Spleen (tissue), 13 donors: ENCODE measurements at places on chromosomes 5 and 9. TPM values are rescaled to one million over a fixed set of nuclear protein-coding genes. Genes with fewer than 3 reads are reported as not detected.

DNA sequence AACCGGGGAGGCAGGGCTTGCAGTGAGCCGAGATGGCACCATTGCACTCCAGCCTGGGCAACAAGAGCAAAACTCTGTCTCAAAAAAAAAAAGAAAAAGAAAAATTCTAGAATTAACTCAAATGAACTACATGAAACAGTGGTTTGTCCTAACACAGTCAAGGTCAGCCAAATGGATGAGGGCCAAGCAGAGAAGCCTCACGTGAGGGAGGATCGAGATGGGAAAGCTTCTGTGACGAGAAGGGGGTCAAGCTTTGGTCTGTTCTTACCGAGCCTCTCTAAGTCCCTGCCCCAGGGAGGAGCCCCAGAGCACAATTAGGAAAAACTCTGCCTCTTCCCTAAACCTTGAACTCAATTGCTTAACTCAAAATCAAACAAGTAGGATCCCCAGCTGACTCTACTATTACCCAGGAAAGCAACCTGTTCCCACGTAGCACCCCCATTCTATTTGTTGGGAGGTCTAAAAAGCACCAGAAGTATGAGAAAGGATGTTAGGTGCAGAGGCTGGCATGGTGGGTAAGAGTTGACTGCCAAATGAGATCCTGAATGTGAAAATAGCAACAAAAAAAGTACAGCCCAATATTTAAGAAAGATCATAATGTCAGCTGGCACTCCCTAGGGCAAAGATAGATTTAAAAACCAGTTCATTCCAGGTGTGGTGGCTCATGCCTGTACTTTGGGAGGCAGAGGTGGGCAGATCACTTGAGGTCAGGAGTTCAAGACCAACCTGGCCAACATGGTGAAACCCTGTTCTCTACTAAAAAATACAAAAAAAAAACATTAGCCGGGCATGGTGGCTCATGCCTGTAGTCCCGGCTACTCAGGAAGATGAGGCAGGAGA lies 7.2 kb downstream of the ALDH7A1 start:
- no peaks in the 10 kb centered on the region for H3K27me3 ChIP-seq
- no peak overlapping the region for H3K27ac ChIP-seq
- no peak overlapping the region for H3K4me3 ChIP-seq
- no peaks in the 10 kb centered on the region for H3K4me1 ChIP-seq

GRCh38 chr9:129702589-129703520 lies 37.4 kb downstream of the PRRX2 start:
- H3K27me3 ChIP-seq: no peaks in the 10 kb centered on the region
- DNase-seq: no peak
- H3K36me3 ChIP-seq: no peaks in the 10 kb centered on the region

DNA sequence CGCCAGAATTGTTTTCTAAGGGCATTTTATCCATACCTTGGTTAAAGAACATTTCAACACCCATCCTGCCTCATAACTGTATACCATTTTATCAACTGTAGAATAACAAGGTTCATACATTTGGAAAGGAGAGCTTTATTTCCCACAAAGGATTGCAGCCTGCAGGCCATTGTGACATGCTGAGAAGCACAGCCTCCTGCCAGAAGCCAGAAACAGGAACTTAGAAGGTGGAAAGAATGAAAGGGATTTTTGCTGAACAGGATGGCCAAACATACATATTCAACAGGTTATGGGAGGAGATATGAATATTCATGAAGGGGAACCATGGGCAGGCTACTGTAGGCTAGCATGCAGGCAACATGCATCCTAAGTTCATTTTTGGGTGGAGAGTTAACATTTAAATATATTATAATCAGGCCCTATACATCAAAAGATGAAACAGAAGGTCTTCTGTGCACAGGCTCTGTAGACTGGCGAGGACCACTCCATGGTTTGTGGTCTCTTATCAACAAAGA lies 59.9 kb upstream of the DIRAS2 start:
- H3K27ac ChIP-seq: no peak overlapping the region
- no peaks in the 10 kb centered on the region for H3K4me1 ChIP-seq
- H3K27me3 ChIP-seq: no peaks in the 10 kb centered on the region
- H3K4me3 ChIP-seq: no peak overlapping the region
- H3K36me3 ChIP-seq: no peaks in the 10 kb centered on the region

- H3K27ac ChIP-seq: no peak overlapping the region
- H3K27me3 ChIP-seq: no peaks in the 10 kb centered on the region
- H3K36me3 ChIP-seq: no peaks in the 10 kb centered on the region
- DNase-seq: no peak
- H3K4me3 ChIP-seq: no peak overlapping the region
- H3K4me1 ChIP-seq: no peaks in the 10 kb centered on the region
Measured at GRCh38 chr5:126998895-126999570, 31.3 kb downstream of the MARCHF3 start.

- H3K36me3 ChIP-seq: no peaks in the 10 kb centered on the region
- H3K4me1 ChIP-seq: no peaks in the 10 kb centered on the region
- peaks cover 10% of the 10 kb centered on the region for H3K27me3 ChIP-seq
- DNase-seq: no peak
- H3K4me3 ChIP-seq: no peak overlapping the region
- H3K27ac ChIP-seq: no peak overlapping the region
Measured at GRCh38 chr5:2997179-2997578, 245.7 kb upstream of the IRX2 start.

- no peak overlapping the region for H3K27ac ChIP-seq
- no peaks in the 10 kb centered on the region for H3K36me3 ChIP-seq
- H3K4me1 ChIP-seq: no peaks in the 10 kb centered on the region
- no peaks in the 10 kb centered on the region for H3K27me3 ChIP-seq
- no peak overlapping the region for H3K4me3 ChIP-seq
Measured at GRCh38 chr5:115718927-115719326, 93.1 kb upstream of the TMED7 start.

- H3K27ac ChIP-seq: no peak overlapping the region
- no peaks in the 10 kb centered on the region for H3K36me3 ChIP-seq
- H3K4me3 ChIP-seq: no peak overlapping the region
- no peak for DNase-seq
- H3K4me1 ChIP-seq: peaks cover 7% of the 10 kb centered on the region
Measured at GRCh38 chr5:147784146-147784987, 1.8 kb upstream of the JAKMIP2 start.

DNA sequence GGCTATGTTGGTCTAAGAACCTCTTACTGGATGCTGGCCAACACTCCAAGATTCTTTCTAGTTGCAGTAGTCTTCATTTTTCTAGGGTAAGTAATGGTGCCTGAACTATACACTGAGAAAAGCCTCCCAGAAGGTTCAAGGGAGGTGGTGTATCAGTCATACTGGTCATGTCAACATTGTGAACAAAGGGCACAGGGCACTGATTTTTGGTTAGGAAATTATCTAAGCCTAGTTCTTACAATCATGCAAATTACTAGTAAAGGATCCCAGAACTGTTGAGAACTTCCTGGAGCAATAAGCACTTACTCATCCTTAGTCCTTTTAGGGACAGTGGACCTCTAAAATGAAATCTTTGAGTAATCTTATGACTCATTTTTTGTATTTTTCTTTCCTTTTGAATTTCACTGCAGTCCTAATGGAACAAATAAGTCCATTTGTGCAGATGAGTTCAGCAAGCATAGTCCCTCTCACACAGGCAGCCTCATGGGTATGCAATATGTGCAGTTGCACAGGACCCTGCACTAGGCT lies 21.1 kb upstream of the CDC42SE2 start:
- no peaks in the 10 kb centered on the region for H3K27me3 ChIP-seq
- DNase-seq: no peak
- peaks cover 15% of the 10 kb centered on the region for H3K36me3 ChIP-seq
- H3K4me3 ChIP-seq: no peak overlapping the region
- H3K4me1 ChIP-seq: no peaks in the 10 kb centered on the region

DNA sequence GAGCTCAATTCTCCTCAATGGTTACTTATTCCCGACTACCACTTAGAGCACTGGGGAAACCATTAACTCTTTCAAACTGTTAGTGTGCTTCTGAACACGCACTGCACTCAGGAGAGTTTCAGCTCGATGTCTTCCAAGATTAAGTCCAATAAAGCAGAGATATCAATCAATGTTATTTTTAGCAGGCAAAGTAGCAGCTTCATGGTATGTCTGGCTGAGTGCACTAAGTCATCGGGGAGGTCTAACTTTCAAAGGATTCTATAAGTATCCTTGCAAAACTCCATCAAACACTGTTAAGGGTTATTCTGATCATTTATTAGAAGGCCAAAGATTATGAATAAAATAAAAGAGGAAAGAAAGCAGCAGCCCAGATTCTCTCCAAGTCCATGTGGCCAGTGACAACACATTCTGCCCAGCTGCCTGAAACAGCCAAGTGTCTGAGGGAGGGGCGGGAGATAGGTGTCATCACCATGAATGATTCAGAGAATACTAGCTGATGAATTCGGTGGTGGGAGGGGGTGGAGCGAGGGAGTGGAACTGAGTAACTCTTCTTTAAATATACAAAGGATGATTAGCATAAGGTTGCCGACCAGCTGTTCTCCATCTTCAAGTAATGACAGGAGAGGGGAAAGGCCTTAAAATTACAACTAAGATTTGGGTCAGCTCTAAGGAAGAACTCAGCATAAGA lies 21.3 kb downstream of the NREP start:
- peaks cover 11% of the 10 kb centered on the region for H3K36me3 ChIP-seq
- H3K4me3 ChIP-seq: no peak overlapping the region
- H3K27me3 ChIP-seq: no peaks in the 10 kb centered on the region
- no peak for DNase-seq
- no peak overlapping the region for H3K27ac ChIP-seq

GRCh38 chr9:110224583-110224982 lies 16.6 kb upstream of the C9orf152 start:
- H3K4me1 ChIP-seq: no peaks in the 10 kb centered on the region
- DNase-seq: no peak
- H3K27ac ChIP-seq: no peak overlapping the region
- H3K36me3 ChIP-seq: no peaks in the 10 kb centered on the region
- no peak overlapping the region for H3K4me3 ChIP-seq
- H3K27me3 ChIP-seq: no peaks in the 10 kb centered on the region

DNA sequence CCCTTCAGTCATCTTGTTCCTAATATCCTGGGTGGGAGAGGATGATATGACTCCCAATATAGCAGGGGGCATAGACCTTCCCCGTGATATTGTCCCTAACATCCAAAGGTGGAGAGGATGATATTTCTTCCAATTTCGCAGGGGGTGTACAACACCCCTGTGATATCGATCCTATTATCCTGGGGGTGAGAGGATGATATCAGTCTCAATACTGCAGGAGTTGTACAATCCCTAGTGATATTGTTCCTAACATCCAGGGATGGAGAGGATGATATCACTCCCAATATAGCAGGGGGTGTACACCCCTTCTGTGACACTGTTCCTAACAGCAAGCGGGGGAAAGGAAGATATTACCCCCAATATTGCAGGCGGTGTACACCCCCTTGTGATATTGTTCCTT lies 122.6 kb downstream of the TMEM38B start:
- no peak for DNase-seq
- H3K27me3 ChIP-seq: no peaks in the 10 kb centered on the region
- no peaks in the 10 kb centered on the region for H3K36me3 ChIP-seq
- H3K4me3 ChIP-seq: no peak overlapping the region
- no peak overlapping the region for H3K27ac ChIP-seq

DNA sequence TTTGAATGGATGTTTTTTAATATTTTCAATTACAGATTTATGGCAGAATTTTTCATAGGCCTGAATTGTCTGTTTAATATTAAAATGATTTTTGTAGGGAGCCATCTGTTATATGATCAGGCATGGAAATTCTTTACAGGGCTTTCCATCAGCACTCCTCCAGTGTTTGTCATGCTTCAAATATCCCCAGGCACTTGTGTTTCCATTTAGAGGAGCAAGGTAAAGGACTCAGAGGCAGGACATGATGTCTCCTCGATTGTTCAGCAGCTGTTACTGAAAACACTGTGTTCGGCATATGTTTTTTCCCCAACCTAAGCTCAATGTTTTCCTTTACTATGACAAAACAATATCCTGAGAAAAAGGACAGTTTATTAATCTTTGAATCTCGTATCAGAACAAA lies 172.3 kb upstream of the RFX3 start:
- H3K27ac ChIP-seq: no peak overlapping the region
- no peaks in the 10 kb centered on the region for H3K27me3 ChIP-seq
- H3K36me3 ChIP-seq: no peaks in the 10 kb centered on the region
- H3K4me1 ChIP-seq: no peaks in the 10 kb centered on the region

Gene ITK
- 43.8 TPM for total RNA-seq
